Activated CD8-positive, alpha-beta memory T cell treated with anti-CD3 and anti-CD28 coated beads for 24 hours (primary cell): ENCODE measurements at places on chromosomes 1 and 21.

DNA sequence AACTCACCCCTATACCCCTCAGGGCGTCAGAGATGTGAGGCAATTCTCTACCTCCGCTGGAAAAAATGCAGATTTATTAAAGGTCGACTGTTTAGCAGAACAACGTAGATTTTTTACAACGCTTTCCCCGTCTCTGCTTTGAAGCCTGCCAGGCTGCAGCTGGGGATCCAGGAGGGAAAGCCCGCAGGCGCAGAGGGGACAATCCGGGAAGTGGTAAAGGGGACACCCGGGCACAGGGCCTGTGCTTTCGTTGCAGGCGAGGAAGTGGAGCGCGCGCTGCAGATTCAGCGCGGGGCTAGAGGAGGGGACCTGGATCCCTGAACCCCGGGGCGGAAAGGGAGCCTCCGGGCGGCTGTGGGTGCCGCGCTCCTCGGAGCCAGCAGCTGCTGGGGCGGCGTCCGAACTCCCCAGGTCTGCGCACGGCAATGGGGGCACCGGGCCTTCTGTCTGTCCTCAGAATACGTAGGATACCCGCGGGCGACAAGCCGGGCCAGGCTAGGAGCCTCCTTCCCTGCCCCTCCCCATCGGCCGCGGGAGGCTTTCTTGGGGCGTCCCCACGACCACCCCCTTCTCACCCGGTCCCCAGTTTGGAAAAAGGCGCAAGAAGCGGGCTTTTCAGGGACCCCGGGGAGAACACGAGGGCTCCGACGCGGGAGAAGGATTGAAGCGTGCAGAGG is 5.5 kb downstream of the SIM2 start:
- no peak for DNase-seq

DNA sequence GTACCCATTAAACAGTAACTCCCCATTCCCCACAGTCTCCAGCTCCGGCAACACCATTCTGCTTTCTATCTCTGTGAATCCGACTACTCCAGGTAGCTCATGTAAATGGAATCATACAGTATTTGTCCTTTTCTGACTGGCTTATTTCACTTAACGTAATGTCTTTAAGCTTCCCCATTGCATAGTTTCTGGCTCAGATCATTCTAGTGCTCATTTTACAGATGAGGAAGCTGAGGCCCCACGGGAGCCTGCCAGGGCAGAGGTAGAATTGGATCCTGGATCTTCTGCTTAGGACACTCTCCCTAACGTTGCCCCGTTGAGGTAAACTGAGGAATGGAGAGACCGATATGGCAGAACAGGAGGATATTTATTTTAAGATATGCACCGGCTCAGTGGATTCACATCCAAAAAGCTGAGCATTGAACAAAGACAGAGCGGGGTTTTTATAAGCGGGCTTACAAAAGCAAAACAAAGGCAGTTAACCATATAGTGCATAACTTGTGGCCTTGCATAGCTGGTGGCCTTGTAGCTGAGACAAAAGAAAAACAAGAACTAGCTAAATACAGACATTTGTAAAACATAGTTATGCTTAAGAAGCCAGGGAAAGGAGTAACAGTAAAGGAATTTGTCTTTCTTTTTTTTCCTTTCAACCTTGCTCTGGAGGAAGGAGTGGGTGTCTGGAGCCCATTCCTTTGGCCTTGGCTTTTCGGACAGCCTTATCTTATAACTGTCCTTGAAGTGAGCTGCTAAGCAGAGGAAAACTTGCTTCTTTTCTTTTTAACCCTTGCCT is 15.3 kb upstream of the KLHDC8A start:
- DNase-seq = no peak

- DNase-seq = no peak
These were observed 528.5 kb downstream of the ADGRL2 start for GRCh38 chr1:82329226-82329625.

GRCh38 chr1:183106166-183106565 is 79.9 kb upstream of the LAMC2 start:
- no peak for DNase-seq

DNA sequence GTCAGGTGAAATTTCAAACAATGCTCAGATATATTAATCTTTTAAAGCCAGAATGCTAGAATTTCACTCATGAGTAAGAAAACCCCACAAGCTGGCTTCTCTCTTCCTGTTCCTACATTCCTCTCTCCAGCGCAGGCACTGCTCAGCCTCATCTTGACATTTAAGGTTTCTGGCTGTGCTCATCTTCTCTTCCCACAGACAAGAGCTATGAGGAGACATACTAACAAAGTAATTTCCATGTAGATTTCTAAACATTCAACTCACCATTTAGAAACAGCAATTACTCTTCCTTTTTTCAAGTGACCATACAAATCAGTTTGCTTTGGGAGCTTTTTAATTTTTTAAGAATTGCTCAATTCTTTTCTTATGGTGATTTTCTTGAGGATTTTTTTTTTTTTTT is 7.8 kb upstream of the LRRC8D start:
- DNase-seq = no peak

- DNase-seq = no peak
These were observed 26.6 kb downstream of the SLX9 start for GRCh38 chr21:44966135-44967081.

DNA sequence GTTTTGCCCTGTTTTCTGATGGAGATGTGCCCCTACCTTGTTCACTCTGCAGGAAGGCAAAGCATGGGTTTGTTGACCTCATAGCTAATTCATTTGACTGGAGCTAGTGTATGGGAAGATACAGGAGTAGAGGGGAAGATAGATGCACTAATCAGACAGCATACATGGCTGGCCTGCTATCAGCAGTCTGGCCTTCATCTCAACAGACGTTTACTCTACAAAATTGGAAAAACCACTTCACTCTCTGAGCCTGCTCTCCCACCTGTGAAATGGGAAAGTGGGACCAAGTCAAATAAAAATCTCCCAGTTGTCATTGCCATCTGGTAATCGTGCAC is 235.2 kb upstream of the RAB4A start:
- DNase-seq = no peak
